ENCODE measurements at places on chromosomes 4 and X.
A peak's percentile ranks its signal among the peaks of the same experiment; 100 is the strongest.

DNA sequence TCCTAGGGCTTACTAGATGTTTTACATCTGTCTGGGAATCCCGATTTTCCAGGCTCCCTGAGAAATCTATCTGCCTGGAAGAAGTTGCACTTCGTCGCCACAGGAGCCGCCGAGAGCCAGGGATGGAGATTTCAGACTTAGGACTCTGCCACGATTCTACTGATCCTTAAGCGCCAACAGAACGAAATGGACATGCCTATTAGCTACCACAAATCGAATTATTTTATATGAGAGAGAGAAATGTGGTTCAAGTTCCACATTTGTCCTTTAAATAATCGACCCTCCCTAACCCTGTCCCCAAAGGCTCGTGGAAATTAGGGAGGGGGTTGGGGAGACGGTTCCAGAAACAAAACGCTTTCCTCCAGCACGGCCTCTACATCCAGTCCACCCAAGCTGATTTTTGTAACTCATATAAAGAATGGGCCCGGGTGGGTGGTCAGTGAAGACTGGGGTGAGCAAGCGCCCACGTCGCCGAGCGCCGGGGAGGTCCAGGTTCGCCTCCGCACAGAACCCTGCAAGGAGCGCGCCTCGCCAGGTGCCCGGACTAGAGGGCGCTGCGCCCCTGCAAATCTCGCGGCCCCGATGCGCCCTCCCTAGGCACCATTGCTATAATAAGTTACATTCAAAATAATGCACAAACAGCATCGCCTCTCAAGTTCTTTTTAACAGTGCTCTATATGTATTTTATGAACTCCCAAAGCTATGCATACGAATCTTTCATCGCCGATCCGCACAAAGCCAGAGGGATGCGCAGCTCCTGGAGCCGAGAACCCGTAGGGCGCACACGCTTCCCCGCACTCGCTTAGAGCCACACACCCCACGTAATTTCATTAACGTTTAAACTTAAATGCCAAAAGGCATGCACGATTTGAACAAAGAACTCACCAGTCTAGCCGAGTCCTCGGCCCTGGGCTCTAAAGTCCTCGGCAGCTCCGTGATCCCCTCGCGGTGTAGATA, 2.1 kb upstream of the FAT1 start:
- no peak for DNase-seq

DNA sequence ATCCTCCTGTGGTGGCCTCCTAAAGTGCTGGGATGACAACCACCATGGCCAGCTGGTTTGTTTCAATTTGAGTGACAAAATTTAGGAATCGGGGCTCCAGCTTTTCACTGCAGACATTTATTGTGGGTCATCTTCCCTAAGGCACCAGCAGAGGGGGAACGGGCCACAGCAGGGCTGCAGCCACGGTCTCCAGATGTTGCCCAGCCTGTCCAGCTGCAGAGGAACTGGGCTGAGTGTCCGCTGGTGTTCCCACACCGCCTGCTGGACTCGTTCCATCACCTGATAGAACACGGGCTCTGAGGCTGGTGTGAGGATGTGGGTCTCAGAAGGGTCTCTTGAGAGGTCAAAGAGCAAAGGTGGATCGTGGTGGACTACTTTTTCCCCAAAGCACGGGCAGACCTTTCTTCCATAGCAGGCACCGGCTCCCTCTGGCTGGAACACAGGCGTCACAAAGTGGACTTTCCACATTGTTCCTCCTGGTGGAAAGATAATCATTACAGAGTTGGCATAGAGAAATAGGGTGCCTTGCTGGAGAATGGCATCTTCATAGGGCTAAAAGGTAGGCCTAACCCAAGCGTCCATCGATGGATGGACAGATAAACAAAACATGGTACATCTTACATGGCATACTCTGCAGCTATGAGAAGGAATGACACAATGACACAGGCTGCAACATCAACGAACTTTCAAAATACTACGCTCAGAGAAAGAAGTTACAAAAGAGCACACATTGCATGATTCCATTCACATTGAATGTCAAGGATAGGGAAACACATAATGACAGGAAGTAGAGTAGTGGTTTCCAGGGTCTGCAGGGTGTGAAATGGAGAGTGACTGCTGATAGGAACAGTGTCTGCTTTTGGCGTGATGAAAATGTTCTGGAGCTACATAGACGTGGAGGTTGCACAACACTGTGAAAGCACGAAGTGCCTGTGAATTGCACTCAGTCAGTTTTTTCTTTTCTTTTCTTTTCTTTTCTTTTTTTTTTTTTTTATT, 5.9 kb upstream of the ARSD start:
- DNase-seq: no peak

DNA sequence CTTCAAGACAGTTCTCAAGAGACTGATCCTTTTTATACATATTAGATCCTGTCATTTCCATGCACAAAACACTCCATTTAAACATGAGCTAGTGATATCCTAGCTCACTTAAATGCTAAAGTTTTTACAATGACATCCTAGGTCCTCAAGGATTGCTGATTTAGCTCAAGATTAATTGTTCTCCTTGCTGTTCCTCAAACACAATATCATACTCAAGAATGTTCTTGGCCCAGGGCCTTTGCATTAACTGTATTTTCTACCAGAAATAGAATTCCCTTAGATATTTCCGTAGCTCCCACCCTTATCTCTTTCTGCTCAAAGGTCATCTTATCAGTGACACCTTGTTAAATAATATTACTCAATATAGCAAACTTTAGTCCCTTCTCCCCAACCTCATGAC, 270.1 kb downstream of the GALNTL6 start:
- no peak for DNase-seq

- DNase-seq: no peak
Measured at GRCh38 chr4:109658871-109659410, 44.3 kb downstream of the CASP6 start.

DNA sequence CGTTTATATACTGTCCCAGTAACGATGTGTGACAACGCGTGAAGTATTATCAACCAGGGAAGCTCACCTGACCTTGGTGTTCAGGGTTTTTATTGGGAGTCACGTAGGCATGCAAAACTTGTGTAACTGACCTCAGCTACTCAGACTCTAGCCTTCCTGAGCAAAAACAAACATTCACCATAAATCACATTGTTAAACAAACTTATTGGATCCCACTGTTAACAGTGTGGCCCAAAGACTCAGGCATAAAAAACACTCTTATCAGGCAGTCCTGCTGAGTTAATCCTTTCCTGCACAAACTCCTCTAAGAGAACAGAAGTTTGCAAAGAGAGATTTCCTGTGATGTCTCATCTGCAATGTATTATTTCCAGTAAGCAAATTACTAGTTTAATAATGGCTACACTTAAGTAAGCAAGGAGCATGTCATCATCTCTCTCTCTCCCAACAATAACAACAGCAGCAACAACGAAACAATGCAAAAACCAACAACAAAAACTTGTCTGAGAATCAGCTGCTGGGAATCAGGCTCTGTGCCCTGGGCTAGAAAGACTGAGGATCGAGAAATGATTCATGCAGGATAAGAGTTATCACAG, 12.0 kb downstream of the GAGE1 start:
- no peak for DNase-seq

DNA sequence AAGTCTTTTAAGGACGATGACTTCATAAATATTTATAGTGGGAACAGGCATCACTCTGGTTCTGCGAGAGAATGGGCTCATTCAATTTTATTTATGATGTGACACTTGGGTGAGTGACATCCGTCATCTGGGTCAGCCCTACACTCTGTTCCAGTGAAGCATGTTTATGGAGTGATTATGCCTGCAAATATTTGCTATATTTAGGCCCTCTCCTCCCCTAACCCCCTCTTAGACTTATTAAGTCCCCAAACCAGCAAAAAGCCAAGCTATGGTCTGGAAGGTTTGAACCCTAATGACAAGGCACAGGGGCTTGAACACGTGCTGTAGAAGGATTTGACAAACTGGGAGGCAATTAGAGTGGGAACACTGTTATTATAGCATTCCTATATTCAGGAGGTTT, 55.9 kb downstream of the C4orf51 start:
- no peak for DNase-seq

GRCh38 chr4:108527723-108528122, 92.7 kb upstream of the RPL34 start:
- DNase-seq: peak; percentile 1

GRCh38 chrX:107747596-107748161, 27.9 kb downstream of the TSC22D3 start:
- no peak for DNase-seq

GRCh38 chrX:47482512-47483305, at the start of gene ZNF41:
TSS of gene ZNF41 (minus strand) at chrX:47483222. CDS start at chrX:47467481, 15,741 bp downstream.
- DNase-seq: peak; percentile 66

DNA sequence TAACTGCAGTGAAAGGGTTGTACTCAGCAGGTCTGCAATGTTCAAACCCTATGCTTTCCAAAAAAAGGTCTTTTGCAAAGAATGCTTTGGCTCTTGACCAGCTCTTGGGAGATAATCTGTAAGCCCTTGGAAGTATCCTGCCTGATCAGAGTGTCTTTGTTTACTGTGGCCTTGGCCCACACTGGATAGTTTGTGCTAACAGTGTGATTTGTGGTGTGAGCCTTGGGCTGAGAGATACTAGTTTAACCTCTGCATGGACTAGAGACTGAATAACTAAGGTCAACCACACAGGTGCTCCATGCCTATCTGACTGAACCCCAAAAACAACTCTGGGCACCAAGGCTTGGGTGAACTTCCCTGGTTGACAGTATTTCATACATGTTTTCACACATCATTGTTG, 3.6 kb upstream of the MAGED1 start:
- DNase-seq: no peak

- no peak for DNase-seq
Measured at GRCh38 chr4:65535113-65535512, 135.2 kb downstream of the EPHA5 start.

DNA sequence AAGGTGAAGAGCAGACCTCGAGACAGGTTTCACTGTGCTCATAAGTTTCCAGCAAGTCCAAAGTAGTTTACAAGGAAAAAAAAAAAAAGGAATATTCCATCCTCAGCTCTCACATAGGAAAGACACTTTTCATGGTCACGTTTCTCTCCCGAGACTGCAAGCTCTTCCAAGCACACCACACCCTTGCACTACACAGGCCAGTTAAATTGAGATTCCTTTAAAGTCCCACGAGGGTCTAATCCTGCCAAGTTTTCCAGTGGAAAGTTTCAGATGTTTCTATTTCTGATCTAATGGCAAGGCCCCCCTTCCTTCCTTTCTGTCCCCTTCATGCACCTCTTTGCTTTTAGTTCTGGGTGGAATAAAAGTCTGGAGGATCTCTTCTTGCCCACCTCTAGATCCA, 67.9 kb upstream of the PCDH19 start:
- no peak for DNase-seq

DNA sequence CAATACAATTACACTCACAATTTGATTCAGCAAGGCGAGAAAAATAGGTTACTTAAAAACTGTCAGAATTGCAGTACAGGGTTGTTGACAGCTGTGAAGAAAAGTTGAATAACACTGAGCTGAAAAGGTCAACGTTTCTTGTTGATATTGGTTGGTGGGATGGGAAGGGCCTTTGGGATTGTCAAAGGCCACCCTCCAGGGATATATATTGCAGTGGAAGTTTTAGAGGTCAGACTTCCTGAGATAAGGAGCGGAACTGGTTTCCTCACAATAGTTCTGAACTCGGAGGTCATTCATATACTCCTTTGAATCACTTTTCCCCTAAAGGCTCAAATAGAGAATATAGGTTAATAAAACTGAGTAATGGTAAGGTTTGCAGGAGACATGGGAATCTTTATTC, 417.2 kb downstream of the RAPGEF2 start:
- no peak for DNase-seq

- no peak for DNase-seq
Measured at GRCh38 chr4:145760961-145761929, 81.3 kb downstream of the C4orf51 start.

DNA sequence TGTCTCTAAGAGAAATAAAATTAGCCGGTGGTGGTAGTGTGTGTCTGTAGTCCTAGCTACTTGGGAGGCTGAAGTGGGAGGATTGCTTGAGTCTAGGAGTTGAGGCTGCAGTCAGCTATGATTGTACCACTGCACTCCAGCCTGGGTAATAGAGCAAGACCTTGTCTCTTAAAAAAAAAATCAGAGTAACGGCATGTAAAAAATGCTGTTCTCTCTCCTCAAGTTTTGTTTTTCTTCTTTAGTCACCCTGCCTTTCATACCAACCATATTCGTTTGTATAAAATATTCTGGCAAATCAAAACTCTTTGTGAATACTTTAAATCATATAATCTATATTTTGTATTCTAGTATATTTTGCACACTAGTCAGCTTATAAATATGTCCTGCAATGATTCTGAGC, 44.8 kb upstream of the NUDT6 start:
- no peak for DNase-seq

GRCh38 chr4:155889031-155889793, 14.3 kb upstream of the TDO2 start:
- no peak for DNase-seq

GRCh38 chr4:67918428-67918827, 34.6 kb upstream of the TMPRSS11D start:
- DNase-seq: no peak

DNA sequence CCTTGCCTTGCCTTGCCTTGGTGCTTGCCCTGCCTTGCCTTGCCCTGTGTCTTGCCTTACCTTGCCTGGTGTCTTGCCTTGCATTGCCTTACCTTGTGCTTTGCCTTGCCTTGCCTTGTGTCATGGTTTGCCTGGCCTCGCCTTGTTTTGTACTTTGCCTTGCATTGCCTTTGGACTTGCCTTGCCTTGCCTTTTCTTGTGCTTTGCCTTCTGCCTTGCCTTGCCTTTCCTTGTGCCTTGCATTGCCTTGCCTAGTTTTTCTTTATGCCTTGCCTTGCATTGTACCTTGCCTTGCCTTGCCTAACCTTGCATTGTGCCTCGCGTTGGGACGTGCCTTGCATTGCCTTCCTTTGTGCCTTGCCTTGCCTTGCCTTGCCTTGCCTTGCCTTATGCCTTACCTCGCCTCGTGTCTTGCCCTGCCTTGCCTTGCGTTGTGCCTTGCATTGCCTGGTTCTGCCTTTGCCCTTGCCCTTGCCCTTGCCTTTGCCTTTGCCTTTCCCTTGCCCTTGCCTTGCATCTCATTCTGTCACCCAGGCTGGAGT, 82.8 kb downstream of the TAB3 start:
- DNase-seq: no peak

- no peak for DNase-seq
Measured at GRCh38 chr4:158949099-158949498, 153.8 kb upstream of the RAPGEF2 start.

DNA sequence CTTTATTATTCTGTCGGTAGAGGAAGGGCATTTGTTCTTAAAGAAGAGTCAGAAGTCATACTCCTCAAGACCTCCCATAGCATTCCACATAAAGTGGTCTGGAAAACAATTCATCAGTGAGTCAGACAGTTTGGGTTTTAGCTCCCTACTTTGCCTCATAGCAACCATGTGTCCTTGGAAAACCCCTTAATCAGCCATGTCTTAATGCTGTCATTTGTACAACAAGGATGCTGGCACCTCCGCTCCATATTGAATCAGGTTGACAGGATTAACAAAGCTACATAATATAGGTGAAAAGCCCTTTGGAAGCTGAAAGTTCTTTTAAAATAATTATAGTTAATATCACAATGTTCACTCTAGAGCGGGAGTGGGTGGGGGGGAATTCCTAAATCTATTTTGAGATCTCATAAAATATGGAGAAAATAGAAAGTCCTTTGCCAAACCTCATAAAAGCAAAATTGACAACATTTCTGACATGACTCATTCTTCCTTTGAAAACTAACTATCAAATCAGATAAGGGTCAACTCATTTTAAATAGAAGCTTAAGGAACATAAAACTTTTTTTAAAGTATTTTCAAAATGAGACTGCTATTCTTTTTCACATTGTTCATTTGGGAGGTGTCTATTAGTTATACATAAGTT, 37.3 kb upstream of the GUCY1A1 start:
- DNase-seq: no peak
